MM.1S (cell line): ENCODE measurements at places on chromosomes 2 and 18.

DNA sequence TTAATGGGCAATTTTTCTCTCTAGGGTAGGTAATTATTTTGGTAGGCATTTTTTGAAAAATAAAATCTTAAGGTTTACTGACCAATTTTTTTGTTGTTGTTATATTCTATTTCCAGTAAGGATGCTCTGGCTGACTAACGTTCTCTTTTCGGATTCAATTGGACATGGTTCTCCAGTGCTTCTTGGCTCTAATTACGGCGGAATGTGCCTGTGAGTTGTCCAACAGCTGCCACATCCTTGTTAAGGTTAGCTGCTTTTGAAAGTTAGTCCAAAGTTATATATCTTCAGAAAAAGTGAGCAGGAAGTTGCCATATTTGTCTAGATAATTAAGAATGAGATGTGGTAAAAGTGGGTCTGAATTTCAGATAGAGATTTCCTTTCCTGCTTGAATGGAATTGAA is 45.8 kb upstream of the SMIM21 start:
- no peak for DNase-seq

- no peak for DNase-seq
Measured at GRCh38 chr18:21739604-21740537, 721 bp upstream of the MIB1 start.

DNA sequence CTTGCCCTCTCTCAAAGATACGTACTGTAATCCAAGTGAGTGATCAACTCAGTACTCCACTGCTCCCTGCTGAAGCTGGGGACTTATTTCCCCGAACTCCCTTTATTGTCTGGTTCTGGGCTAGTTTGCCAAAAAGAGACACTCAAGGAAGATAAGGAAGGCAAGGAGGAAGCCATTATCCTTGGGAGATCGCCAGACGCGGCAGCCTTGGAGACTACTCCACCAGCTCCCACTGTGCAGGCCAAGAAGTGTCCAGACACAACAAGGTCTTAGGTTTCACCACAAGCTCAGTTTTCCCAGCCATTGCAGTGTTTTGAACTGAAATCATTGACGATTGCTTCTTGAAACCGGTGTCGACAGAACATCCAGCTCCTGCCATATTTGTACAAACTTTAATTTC is 439.6 kb upstream of the UBE2E3 start:
- DNase-seq = no peak

DNA sequence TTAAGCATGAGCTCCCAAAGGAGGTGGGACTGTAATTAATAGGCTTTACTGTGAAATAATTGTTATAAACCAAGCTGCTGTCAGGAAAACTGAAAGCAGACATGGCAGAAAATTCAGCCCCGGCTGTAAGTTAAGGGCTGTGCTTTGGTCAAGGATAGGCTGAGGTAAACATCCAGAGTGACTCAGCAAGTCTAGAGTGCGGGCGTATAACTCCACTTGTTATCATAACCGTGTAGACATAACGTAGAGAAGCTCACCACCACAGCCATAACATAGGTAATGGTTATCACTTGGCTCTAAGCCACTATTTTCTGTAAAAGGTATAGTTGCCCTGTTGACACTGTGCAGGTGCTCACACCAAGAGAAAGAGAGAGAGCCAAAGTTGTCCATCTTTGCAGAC is 316.8 kb downstream of the DCDC2C start:
- no peak for DNase-seq

- no peak for DNase-seq
Measured at GRCh38 chr18:21636769-21637168, 24.7 kb downstream of the SNRPD1 start.

- no peak for DNase-seq
Measured at GRCh38 chr2:62675062-62675461, 30.5 kb upstream of the EHBP1 start.

- DNase-seq = no peak
Measured at GRCh38 chr2:23916727-23917405, 10.1 kb downstream of the ATAD2B start.

DNA sequence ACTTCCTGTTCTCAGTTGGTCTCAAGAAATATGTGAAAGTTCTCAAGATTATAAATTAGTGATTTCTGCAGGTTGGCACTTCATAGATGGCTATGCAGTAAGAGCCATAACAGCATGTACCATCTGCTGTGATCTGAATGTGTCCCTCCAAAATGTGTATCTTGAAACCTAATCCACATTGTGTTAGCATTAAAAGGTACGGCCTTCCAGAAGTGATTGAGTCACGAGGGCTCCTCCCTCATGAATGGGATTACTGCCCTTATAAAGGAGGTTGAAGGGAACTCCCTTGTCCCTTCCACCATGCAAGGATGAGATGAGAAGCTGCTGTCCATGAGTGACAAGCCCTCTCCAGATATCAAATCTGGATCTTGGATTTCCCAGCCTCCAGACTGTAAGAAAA is 45.0 kb downstream of the METTL4 start:
- DNase-seq = no peak

- DNase-seq = no peak
Measured at GRCh38 chr2:9083287-9083686, 79.8 kb upstream of the MBOAT2 start.

GRCh38 chr18:10453806-10454680 is at the start of gene APCDD1:
TSS of gene APCDD1 (plus strand) at chr18:10454635. CDS start at chr18:10454982, 347 bp downstream.
- DNase-seq = no peak
